Activated T-cell treated with anti-CD3 and anti-CD28 coated beads for 4 hours (primary cell): ENCODE measurements at places on chromosomes 3 and 15.

DNA sequence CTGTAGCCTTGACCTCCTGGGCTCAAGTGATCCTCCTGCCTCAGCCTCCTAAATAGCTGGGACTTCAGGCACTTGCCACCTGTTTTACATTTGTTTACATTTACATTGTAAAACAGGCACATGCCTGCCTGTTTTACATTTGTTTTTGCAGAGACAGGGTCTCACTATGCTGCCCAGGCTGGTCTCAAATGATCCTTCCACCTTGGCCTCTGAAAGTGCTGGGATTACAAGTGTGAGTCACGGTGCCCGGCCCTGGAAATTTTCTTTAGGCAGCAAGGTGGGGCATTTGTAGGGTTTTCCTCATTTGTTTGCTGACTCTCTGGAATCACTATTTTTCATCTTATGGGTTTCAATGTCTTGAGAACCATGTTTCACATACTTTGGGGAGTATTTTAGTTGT, 25.0 kb downstream of the PIF1 start:
- no peak for DNase-seq

- no peak for DNase-seq
Measured at GRCh38 chr15:68653031-68653635, 74.3 kb downstream of the CORO2B start.

DNA sequence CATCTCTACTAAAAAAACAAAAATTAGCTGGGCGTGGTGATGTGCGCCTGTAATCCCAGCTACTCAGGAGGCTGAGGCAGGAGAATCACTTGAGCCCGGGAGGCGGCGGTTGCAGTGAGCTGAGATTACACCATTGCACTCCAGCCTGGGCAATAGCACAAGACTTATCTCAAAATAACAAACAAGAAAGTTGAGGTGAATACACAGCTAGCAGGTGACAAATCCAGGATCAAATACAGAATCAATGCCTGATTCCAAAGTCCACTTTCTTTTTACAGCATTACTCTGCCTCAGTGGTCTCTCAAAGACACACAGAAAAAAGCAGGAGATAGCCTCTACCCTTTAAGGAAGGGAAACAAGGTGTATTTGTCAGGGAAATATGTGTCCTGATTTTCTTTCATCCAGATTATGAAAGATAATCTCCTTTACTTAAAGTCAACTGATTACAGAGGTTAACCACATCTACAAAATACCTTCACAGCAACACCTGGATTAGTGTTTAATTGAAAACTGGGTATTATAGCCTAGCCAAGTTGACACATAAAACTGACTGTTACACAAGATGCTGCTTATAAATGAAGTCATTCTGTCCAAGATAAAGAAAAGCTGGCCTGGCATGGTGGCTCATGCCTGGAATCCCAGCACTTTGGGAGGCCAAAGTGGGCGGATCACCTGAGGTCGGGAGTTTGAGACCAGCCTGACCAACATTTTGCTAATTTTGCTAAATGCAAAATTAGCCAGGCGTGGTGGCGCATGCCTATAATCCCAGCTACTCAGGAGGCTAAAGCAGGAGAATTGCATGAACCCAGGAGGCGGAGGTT, 4.0 kb upstream of the SLC25A38 start:
- no peak for DNase-seq

DNA sequence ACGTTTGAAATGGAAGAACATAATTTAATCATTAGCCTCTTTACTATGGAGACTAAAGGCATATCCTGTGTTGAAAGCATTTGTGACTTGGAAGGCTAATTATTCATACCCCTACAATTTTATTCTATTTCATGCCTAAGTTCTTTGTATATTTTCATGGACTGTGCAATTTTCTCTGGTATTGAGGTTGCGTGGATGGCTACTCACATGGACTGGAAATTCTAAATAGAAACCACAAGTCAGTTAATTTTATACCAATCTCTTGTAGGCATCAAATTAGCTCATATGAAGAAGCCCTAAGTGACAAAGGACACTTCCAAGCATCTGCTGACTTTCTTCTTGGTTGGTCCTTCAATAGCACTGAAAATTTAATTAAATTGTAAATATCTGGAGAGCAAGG, 1353.5 kb downstream of the ROBO1 start:
- DNase-seq = no peak

- DNase-seq = no peak
Measured at GRCh38 chr15:59104602-59104911, 389 bp upstream of the CCNB2 start.

- DNase-seq = no peak
Measured at GRCh38 chr3:150146991-150147761, 176.5 kb upstream of the PFN2 start.

GRCh38 chr3:177935047-177935446, 601.2 kb upstream of the KCNMB2 start:
- no peak for DNase-seq
